ENCODE measurements at places on chromosomes 13 and 19.

GRCh38 chr19:16022681-16023080 is 53.6 kb upstream of the TPM4 start:
- DNase-seq = no peak

DNA sequence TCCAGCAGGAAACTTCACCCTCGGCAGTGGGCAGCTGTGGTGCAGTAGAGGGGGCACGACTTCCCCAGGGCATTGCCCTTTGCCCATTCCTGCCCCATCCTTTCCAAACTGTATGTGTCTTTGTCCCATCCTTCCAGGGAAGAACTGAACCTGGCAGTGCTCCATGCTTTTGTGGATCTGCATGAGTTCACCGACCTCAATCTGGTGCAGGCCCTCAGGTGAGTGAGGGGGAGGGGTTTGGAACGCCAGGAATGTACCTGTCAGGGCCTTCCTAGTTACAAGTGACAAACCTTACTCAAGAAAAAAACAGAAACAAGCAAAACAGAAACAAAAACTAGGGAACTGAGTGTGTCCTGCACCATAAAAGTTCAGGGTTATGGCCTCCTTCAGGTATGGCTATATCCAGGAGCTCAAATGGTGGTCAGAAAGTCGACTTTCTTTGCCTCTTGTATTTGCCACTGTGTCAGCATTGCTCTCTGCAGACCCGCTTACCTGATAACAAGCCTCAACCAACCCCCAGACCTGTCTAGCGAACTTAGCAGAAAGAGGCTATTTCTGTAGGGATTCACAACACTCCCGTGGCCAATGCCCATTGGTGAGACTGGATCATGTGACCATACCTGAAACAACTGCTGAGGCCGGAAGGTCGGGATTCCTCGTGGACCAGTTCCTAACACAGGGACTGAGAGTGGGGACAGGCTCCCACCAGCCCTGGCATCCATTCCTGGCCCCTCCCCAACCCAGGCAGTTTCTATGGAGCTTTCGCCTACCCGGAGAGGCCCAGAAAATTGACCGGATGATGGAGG is 4.2 kb downstream of the CYTH2 start:
- no peak for DNase-seq

GRCh38 chr13:51276636-51277035 is 54.4 kb downstream of the FAM124A start:
- DNase-seq = no peak

- DNase-seq = no peak
These were observed 8.7 kb upstream of the SERPINE3 start for GRCh38 chr13:51330791-51331190.

All from SK-N-MC (cell line).